Ammon's horn (tissue), 1 donor: ENCODE measurements at places on chromosomes 16 and 17.

DNA sequence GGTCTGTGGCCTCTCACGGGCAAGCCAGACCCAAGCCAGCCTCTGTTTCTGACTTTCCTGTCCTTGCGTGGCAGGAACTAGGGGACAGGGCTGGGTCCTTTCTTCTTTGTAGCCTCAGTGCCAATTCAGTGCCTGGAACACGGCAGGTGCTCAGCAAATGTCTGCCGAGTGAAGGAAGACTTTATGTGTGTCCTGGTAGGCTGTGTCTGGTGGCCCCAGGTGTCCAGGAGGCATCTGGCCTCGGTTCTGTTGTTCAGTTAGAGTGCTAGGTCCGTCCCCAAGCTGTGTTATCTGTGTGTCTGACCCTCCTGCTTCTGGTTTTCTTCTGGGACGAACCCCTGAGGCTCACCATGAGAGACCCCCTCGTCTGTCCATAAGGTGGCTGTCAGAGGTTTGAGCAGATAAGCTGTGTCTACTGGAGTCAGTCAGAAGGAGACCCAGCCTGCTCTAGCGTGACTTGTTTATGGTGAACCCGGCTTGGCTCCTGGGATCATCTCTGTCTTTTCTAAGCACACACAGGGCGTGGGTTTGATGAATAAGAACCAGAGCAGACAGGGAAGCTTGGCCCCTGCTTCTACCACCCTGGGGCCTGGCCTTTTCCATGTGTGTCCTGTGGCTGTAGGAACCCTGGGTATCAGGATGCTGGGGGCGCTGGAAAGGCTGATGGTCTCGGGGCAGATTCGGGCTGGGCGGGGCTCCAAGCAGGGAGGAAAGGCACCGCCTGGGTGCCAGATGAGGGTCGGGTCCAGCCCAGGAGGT, 39.3 kb downstream of the ENGASE start:
- no peak for DNase-seq

DNA sequence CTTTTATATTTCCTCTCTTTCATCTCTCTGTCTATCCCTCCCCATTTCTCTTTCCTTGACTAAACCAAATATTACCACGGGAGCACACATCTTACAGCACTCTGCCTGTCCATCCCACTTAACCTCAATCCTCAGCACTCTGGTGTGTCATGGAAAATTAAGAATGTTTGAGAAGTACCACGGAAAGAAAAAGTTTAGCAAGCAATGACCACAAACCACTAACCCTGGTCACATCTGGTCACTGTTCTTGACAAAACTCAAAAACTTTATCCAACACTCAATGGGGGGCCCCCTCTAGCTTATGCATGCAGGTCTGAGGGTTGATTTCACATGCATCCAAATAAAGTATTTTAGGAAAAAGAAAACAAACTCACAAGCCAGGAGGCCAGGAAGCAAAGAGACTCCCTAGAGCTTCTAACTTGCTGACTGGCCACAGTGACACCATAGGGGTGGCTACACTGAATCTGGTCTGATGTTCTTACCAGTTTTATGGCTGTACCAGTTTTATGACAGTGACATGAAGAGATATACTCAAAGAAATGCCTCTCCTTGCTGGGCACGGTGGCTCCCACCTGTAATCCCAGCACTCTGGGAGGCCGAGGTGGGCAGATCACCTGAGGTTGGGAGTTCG, 229.2 kb downstream of the STX8 start:
- DNase-seq = no peak

DNA sequence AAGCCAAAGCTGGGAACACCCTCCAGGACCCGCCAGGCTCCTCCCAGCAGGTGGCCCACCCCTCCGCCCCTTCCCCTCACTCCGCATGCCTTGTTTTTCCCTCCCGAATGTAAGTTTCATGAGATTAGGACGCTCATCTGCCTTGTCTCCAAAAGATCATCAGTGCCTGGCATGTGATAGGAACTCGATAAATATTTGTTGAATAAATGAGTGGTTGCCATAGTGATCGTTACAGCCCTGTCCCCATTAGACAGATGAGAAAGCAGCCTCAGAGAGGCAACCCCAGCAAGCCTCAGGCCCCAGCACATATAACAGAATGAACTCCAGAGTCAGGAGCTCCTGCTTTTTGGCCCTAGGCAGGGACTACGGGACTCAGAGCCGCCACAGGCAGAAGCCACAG, 5.0 kb downstream of the CAMKK1 start:
- DNase-seq = no peak

GRCh38 chr17:60392845-60393702, 1.1 kb upstream of the USP32 start:
- DNase-seq = peak; percentile 32

GRCh38 chr16:74667255-74667700, 601 bp upstream of the RFWD3 start:
- DNase-seq = peak; percentile 16

GRCh38 chr17:74808714-74809430, 32.7 kb upstream of the NAT9 start:
- DNase-seq = peak; percentile 39

DNA sequence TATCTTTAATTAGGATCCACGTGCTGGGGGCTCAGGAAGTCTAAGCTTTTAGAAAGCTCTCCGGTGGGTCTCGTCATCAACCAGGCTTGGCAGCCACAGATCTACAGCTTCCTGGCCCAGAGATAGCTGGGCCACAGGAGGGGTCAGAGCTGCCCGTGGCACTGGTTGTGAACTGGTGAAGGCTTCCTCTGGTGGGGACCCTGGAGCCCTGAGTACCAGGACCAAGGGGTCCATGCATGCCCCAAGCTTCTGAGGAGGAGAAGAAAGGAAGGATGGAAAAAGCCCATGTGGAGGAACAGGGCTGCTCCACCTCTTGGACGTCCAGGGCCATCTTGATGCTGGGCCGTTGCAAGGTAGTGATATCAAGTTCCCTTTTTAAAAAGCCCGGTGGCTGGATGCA, 13.3 kb downstream of the RMI2 start:
- no peak for DNase-seq

DNA sequence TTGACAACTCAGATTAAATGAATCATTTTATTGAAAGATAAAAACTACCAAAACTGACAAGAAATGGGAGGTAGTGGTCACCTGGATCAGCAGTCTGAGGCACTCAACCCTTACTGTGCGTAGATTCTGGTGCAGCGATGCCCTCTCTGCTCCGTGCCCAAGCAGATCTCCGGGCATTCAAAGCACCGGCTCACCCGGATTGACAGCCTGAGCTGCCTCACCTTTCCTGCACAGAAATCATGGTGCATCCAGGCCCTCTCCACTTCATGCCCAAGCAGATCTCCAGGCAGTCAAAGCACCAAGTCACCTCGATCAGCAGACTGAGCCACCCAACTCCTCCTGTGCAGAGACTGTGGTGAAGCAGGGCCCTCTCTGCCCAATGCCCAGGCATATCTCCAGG, 196.8 kb downstream of the CA10 start:
- no peak for DNase-seq

DNA sequence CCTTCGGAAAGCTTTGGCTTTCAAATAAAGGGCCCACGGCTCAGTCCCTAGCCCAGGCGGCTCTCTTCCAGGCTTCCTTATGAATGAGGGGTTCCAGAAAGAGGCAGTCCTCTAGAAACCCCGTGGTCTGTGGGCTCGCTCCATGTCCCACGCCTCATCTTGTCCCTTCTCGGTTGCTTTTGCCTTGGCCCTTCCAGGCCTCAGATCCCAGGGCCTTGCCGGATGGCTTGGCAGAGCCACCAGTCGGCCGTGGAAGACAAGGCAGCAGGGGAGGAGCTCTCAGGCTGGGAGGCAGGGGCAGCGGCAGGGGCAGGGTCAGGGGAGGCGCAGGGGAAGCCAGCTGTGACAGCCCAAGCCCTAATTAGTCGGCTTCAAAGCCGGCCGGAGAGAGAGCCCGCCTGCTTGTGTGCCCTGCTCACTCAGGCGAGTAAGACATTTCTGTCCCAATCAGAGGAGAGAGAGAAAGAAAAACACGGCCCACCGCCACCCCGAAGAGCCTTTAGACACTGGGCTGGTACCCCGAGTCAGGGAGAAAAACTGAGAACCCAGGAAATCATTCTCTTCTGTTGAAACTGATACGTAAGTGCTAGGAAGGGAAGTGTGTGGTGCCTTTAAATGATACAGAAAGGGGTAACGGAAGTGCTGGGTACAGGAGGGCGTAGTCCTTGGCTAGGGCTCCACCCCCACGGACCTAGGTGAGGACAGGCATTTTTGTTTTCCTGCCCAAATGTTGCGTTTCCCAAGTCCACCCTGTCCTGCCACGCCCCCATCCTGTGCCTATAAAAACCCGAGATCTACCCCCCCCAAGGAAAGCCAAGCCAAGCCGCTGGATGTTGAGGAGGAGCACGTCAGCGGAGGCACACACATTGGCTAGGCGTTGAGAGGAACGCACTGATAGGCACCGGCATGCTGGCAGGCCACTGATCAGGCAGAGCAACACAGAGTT, 27.8 kb upstream of the MEIOC start:
- DNase-seq = peak; percentile 45
